Fibroblast of the conjunctiva (primary cell): ENCODE measurements at places on chromosomes 7 and 10.

DNA sequence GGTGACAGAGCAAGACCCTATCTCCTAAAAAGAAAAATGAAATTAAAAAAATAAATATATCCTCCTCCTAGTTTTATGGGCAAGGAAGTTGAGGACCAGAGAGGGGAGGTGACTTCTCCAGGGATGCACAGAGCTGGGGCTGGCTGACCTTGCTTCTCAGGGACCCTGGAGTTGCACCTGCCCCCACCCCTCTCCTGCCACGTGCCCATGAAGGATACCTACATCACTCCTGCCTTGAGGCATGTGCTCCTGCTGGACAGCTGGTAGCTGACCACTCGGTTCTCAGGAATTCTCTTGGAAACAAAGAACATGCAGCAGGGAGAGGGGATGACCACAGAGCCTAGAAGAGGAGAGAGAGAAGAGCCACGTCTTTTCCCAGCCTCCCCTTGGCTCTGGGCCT is 522 bp downstream of the CCL24 start:
- no peak for DNase-seq

DNA sequence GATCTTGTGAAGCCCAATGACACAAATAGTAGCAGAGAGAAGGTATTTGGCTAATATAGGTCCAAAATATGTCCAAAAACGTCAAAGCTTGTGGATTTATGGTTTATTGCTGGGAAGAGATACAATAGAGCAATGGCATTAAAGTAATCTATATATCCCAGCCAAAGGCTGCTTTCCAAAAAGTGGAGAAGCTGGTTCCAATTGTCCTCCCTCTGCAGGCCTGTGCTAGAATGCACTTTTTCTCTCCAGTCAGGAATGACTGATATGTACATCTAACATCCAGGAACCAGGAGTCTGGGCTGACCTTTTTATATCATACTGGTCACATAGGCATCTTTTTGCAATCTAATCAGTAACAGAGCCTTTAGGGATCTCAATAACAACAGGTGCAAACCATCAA is 167.1 kb upstream of the FAM3C start:
- DNase-seq = no peak

DNA sequence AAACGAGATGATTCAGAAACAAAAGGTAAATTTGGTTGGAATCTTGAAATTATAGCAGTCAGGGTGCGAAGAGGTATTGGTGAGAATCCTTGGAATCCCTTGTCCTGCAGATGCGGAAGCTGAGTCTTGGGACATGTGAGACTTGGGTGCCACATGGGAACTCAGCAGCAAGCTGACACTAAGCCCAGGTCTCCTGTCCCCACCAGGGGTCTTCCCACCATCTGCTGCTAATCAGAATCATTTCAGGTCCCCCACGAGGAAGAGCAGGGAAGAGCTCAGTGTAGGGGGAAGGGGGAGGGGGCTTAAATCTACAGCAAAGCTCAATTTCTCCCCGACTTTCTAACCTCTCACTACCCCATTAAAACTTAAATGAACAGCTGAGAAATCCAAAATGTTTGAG is 126.1 kb upstream of the BMPER start:
- DNase-seq = no peak

GRCh38 chr10:34613491-34613890 is 201.6 kb downstream of the PARD3 start:
- DNase-seq = no peak

DNA sequence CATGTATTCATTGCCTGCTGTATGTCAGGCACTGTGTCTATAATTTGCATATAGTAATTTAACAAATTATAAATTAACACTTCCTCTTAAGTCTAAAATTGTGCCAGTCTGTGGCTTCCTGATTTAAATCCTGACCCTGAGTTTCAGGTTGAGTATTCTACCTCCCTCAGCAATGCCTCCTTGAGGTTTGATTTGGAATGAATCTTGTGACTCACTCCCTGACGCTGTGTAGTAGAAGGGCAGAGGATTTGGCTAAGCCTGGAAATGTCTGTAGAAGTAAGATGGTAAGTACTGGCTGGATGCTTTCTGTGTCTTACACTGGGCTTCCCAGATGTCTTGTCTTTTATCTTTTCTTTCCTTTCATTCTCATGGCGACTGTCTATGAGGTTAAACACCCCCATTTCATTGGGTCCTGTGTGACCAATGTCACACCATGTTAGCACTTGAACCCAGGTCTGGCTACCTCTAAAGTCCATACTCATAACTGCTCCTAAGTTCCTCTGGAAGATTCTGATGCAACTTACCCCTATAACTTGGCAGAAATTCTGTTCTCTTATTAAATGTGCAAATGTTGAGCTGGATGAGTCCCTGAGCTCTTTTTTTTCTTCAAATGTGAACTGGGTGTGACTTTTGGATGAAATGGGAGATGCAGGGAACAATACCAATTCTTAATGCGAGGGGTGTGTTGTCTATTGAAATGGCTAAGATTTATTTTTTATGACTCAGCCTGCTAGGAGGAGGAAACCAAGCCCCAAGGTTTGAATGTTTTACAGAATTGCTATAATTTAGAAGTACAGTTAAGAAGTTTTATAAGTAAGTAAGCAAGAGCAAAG is 48.5 kb downstream of the PLCE1 start:
- DNase-seq = peak; percentile 90

- DNase-seq = no peak
Measured at GRCh38 chr10:71720288-71720687, 710 bp upstream of the C10orf105 start.

DNA sequence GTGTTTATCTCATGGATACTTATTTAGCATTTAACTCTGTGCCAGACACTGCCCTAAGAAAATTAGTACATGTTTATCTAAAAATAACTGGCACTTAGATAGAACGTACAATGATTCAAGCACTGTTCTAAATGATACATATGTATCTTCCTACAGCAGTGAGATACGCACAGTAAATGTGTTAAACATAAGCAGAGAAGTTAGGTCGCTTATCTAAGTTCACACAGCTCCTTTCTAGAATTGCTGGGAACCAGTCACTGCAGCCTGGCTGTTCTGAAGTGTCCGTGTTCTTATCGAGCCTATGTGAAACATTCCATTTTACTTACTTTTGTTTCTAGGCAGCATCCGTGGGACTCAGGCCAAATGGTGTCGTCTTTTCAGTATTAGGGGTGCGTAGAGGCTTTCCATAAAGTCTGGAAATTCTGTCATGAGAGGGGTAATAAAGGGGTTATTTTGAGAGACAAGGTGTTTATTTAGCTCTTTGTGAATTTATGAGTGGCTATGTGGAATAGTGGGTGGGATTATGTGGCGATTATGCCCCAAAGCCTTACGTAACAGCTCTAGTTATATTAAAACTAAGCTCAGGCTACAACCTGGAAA is 186.9 kb downstream of the SND1 start:
- no peak for DNase-seq

DNA sequence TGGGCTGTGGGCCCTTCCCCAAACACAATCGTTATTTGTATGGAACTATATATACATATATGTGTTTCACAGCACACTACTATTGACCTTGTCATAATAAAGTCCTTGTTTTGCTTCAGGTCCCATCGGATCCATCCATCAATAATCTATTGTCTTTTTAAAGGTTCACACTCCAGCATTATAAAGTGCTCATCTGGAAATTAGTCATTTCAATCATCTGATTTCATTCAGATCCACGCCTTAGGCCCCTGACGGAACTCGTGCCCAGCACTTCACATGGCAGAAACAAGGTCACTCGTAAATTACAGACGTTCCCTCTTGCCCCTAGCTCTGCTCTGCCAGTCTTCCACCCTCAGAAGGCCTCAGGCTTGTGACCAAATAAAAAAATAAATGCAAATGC is 133.1 kb upstream of the PPP2R2D start:
- DNase-seq = no peak

DNA sequence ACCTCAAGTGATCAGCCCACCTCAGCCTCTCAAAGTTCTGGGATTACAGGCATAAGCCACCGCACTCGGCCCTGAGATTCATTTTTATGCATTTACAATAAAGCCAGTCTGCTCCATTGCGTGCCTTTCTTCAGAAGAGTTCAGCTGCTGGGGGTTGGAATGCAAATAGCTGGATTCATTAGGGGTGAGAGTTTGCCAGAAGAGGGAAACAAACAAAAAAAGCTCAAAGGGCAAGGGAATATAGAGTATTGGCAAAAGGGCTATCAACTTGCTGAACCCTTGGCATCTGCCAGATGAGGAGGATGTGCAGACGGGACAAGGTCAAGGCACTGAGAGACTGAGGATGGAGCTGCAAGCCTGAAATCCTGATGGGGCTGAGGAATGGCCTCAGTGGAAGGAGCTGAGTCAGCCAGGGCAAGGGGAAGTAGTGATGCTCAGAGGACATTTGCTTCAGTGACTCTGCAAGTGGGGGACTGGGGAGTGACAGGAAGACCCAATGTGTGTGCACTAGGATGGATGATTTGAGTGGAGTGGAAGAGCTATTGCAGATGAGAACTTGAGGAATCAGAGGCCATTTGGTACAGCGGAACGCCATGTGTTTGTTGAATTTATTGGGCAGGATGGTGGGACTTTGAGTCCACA is 75.0 kb upstream of the ARMC3 start:
- DNase-seq = no peak

- no peak for DNase-seq
Measured at GRCh38 chr10:5560817-5561703, 36.3 kb downstream of the CALML3 start.

DNA sequence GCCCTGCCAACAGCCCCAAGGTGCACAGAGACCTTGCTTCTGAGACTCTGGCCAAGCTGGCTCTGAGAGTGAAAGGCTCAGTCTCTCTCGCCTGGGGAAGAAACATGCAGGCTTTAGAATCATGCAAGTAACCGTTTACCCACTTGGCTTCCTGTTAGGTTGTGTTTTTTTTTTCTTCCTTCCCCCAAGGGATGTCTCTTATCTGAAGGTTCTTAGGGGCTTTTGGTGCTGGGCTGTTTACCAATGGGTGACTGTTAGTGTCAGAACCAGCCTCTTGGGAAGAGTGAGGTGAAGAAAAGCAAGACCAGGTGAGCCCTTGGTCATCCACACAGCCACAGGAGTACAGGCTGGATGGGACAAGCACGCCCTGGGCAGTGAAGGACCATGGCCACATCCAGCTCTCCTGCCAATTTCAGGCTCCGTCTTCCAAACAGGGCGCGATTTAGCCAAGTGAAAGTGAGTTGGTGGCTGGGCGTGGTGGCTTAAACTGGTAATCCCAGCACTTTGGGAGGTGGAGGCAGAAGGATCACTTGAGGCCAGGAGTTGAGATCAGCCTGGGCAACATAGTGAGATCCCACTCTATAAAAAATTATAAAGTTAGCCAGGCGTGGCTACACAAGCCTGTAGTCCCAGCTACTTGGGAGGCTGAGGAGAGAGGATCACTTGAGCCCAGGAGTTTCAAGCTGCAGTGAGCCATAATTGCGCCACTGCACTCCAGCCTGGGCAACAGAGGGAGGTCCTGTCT is 76.3 kb upstream of the CUX1 start:
- no peak for DNase-seq

GRCh38 chr7:96322373-96322695 is 436 bp upstream of the SLC25A13 start:
- no peak for DNase-seq

GRCh38 chr10:89869180-89869579 is 167.8 kb downstream of the KIF20B start:
- peak; percentile 63 for DNase-seq

DNA sequence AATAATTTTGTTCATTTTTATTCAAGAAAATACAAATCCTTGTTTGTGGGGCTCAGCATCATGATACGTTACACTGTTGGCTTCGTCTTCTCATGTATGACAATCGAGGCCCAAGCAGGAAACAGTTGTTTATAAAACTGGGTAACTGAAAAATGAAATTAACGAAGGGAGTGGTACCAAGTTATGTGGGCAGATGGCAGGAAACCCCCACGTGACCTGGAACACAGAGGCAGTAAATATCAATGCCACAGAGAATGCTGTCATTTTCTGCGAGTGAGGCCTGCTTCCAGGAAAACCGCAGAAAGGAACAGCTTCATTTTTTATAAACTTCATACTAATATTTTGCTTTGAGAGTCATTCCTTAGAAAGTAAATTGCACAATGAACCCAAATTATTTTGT is 201.0 kb upstream of the ADARB2 start:
- no peak for DNase-seq

- peak; percentile 94 for DNase-seq
Measured at GRCh38 chr7:100801833-100802568, 25.3 kb downstream of the EPHB4 start.

GRCh38 chr10:95389176-95389575 is 98.4 kb upstream of the PDLIM1 start:
- no peak for DNase-seq

- DNase-seq = no peak
Measured at GRCh38 chr10:86065711-86066251, 300.8 kb downstream of the GRID1 start.

GRCh38 chr10:15346440-15347141 is 24.5 kb downstream of the FAM171A1 start:
- no peak for DNase-seq

- DNase-seq = no peak
Measured at GRCh38 chr10:96244354-96244753, 27.0 kb downstream of the BLNK start.

DNA sequence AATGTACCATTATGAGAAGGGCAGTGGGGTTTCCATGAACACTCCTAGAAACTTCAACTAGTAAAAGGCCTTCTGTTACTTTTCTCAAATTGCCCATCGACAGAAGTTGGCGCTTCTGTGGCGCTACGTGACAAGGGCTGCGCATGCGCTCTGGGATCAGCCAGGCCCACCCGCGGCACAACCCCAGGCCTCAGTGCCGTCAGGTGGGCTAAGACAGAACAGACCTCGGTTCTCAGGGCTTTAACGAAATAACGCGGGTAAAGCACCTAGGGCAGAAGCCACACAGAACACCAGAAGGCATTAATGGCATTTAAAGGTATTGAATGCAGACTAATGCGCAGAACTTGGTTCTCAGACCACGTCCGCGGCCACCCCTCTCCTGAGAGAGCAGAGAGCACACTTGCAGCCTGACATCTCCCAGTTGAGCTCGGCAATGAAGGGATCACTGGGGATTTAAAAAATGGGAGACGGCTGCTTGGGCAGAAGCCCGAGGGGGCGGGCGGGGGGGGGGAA is 67.6 kb upstream of the CTNNA3 start:
- DNase-seq = no peak

- DNase-seq = peak; percentile 90
Measured at GRCh38 chr10:24958091-24958720, 5.8 kb upstream of the PRTFDC1 start.

DNA sequence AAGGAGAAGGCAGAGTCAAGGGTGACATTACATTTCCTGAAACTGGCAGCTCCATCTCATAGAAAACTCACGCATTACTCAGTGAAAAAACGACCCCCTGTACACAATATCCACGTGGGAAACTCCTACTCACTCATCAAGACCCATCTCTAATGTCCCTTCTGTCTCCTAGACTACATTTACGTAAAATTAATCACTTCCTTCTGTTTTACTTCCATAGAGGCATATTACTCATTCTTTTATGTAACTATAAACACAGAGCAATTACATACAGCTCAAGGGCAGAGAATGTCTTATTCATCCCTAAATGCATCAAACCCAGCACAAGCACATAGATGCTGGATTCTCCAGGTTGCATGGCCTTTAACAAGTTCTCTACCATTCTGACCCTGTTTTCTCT is 281.8 kb downstream of the KCNMA1 start:
- peak; percentile 78 for DNase-seq

- no peak for DNase-seq
Measured at GRCh38 chr7:15234431-15234830, 327.4 kb downstream of the AGMO start.
